ENCODE measurements at places on chromosomes 16 and 17. TPM values are rescaled to one million over a fixed set of nuclear protein-coding genes. Genes with fewer than 3 reads are reported as not detected.
A peak's percentile ranks its signal among the peaks of the same experiment; 100 is the strongest.

The CDRT15 gene
- polyA plus RNA-seq = 0.68 TPM

The MILR1 gene
- 3.6 TPM for polyA plus RNA-seq

The ZMYND15 gene
- polyA plus RNA-seq = 0.72 TPM

The PKMYT1 gene
- polyA plus RNA-seq = 17.2 TPM

The TNFRSF17 gene
- polyA plus RNA-seq = not detected

The TEX19 gene
- polyA plus RNA-seq = not detected

The CCDC154 gene
- 1.8 TPM for polyA plus RNA-seq

DNA sequence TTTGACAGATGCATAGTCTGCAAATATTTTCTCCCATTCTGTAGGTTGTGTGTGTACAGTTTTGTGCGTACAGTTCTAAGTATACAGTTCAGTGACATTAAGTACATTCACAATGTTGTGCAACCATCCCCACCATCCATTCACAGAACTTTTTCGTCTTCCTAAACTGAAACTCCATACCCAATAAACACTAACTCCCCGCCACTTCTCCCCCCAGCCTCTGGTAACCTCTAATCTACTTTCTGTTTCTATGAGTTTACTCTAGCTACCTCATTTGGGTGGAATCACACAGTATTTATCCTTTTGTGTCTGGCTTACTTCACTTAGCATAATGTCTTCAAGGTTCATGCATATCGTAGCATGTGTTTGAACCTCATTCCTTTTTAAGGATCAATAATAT, 14.3 kb downstream of the PIK3R5 start:
- no peak for DNase-seq

GRCh38 chr17:13114601-13115031, 96.8 kb upstream of the ELAC2 start:
- DNase-seq = peak; percentile 15

DNA sequence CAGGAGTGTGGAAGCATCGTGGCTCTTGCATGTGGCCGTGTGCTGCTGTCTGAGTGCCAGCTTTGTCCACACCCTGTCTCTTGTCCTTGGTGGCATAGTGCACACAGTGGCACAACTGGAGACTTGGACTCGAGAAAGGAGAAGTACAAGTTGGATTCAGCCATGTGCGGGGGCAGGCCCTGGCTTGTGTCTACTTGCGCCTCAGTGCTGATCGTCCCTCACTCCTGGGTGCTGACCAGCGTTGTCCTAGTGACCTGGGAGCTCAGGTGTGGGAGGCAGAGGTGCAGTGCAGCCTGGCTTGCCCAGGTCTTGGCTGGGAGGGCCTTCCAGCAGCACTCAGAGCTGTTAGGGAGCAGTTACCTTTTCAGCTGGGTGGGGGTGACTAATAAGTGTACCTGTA, 20.6 kb downstream of the MPRIP start:
- no peak for DNase-seq

DNA sequence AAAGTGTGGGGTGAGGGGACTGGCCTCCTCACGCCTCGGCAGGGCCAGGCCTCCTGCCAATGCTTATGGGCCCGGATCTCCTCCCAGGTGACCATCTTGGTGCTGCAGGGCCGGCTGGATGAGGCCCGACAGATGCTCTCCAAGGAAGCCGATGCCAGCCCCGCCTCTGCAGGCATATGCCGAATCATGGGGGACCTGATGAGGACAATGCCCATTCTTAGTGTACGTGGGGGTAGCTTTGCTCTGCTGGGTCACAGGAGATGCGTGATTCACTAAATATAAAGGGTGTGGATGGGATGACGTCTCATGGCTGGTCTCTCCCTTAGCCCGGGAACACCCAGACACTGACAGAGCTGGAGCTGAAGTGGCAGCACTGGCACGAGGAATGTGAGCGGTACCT, 19.5 kb downstream of the NUP85 start:
- no peak for DNase-seq

- no peak for DNase-seq
Observed at GRCh38 chr16:83579436-83579835, 228.3 kb upstream of the HSBP1 start.

DNA sequence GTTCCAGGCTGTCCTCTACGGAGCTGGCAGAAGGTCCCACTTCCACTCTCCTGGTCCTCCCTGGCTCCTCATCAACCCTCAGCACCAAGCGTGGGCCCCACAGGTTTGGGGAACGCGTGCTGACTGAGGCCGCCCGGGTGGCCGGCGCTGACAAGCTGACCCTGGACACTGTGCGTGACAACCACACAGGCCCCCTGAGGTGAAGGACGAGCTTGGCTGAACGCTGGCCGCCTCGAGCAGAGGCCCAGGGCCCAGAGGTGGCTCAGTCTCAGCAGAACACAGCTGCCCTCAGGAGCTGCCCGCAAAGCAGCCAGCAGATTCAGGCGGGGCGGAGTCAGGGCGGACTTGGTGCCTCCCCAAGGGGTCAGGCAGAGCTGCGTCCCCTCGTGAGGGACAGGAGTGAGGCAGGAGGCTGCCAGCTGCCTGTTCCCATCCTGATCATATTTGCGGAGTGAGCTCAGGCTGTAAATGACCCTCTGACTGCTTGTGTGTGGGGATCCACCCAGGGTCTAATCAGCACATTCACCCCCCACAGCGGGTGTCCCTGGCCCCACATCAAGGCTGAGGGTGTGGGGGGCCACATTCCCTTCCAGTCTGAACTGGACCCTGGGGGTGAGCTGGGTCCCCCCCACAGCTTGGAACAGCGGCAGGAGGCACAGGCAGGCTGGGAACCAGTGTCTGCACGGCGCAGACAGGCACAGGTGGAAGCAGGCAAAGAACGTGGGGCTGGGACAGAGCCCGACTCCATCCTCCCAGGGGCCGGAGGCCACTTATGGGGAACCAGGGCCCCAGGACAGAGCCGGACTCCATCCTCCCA, 105.1 kb upstream of the METRNL start:
- DNase-seq = no peak

All from left renal pelvis (tissue), 4 donors.